ENCODE measurements at places on chromosomes 5 and 9. TPM values are rescaled to one million over a fixed set of nuclear protein-coding genes. Genes with fewer than 3 reads are reported as not detected.
A peak's percentile ranks its signal among the peaks of the same experiment; 100 is the strongest.

The QRFP gene
- total RNA-seq = not detected

The VCAN gene
- 7.8 TPM for total RNA-seq

The LCN2 gene
- 48.4 TPM for total RNA-seq

The ERCC6L2 gene
- total RNA-seq = 47.2 TPM

The SUSD3 gene
- total RNA-seq = not detected

The SRA1 gene
- 48.5 TPM for total RNA-seq

The SPINK1 gene
- 1.1 TPM for total RNA-seq

The LPAR1 gene
- 16.8 TPM for total RNA-seq

The RORB gene
- under 0.01 TPM for total RNA-seq

The OBP2B gene
- total RNA-seq = not detected

The MSX2 gene
- total RNA-seq = not detected

The IFNB1 gene
- total RNA-seq = 0.26 TPM

DNA sequence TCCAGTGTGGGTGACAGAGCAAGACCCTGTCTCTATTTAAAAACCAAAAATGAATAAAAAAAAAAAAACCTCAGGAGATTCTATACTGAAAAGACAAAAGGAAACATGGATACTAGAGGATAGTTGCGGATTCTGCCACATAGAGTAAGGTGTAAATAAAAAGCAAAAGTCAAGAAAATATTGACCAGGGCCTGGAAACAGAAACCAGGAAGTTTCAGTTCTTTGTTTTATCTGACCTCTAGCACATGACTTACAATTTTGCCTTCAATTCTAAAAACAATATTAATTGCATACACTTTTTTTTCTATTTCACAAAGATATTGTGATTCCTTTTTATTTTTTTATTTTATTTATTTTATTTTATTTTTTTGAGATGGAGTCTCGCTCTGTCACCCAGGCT, 96.2 kb upstream of the NMUR2 start:
- DNase-seq = no peak

DNA sequence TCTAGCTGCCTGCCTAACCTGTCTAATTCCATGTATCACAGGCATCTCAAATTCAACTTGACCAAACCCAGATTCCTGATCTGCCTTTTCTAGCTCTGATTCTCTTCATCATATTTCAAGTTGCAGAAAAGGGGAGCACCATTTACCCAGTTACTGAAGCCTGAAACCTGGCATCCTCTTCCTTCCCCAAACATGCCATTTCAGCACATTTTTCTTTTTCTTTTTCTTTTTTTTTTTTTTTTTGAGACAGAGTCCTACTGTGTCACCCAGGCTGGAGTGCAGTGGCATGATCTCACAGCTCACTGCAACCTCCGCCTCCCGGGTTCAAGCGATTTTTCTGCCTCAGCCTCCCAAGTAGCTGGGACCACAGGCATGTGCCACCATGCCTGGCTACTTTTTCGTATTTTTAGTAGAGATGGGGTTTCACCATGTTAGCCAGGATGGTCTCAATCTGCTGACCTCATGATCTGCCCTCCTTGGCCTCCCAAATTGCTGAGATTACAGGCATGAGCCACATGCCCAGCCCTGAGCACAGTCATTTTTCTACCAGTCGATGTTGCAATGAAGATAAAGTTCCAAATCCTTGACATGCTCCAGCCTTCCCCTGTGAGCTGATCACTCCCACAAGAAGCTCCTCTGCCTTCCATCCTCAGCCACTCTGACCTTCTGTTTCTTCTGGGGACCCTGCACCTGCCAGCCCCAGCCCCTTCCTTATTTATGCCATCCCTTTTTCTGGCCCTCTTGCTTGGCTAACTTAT, 32.2 kb downstream of the ACER2 start:
- no peak for DNase-seq

GRCh38 chr9:83284746-83285145, 221.8 kb upstream of the RASEF start:
- no peak for DNase-seq

GRCh38 chr9:73807952-73808351, 656.3 kb downstream of the ANXA1 start:
- peak; percentile 16 for DNase-seq

DNA sequence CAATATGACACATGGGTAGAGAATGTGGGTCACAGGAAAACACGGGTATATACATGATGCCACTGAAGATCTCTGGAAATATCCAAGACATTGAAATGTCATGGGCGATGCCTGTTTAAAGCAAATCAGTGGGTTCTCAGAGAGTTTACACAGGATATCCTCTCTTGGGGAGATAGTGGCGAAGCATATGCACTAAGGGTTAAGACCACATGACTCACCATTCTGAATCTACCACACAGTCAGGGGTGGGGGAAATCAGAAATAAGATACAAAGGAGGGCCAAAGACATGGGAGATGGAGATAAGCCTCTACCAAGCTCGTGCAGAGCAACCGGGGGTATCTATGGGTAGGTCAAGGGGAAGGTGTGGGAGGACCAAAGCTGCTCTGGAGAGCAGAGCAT, 58.8 kb downstream of the SH3PXD2B start:
- DNase-seq = no peak

- DNase-seq = no peak
Observed at GRCh38 chr5:40386289-40386688, 293.4 kb upstream of the PTGER4 start.

DNA sequence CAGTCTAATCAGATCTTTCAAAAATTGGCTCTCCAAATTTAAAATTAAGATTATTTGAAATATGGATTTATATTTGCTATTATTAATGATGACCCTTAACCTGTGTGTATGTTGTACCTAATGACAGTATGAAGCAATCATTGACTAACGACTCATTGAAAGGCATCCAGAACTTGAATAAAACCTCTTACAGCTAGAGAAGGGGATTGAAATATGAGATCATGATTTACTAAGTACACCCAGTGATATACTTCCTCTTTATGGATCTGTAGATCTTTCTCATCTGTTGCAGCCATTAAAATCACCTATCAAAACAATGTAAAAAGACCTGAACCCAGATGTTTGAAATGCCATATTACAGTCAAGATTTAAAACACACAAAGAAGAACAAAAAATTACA, 126.5 kb downstream of the RPS23 start:
- peak; percentile 46 for DNase-seq

DNA sequence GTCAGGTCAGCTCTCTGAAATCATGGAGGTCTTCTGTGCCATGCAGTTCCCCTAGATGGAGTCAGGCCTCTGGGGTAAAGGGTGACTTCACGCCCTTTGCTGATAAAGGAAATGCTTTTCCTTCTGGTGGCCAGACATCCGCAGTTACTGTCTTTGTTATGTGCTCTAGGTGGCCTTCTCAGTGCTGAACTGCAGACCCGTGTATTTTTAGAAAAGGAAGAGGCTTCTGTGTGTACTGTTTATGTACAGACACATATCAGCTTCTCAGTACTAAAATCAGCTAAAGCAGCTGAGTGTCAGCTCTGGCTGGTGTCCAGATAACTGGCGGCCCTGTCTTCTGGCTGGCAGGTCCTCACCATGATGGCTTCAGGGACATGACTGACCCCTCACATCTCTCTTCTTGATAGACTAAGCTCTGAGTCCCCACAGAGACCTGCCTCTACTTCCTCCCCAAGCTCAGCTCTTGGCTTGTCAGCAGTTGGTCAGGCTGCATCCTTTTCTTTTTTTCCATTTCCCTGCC, 75.3 kb downstream of the ARHGAP26 start:
- no peak for DNase-seq

- no peak for DNase-seq
Observed at GRCh38 chr5:179237770-179238627, 107.3 kb downstream of the ADAMTS2 start.

GRCh38 chr5:155699385-155699784, 627.6 kb upstream of the SGCD start:
- DNase-seq = no peak

GRCh38 chr9:11558043-11558442, 945.2 kb upstream of the PTPRD start:
- DNase-seq = no peak

- DNase-seq = peak; percentile 71
Observed at GRCh38 chr9:76810377-76810957, 46.2 kb downstream of the PCA3 start.

- no peak for DNase-seq
Observed at GRCh38 chr9:123455187-123455586, 99.2 kb downstream of the CRB2 start.

DNA sequence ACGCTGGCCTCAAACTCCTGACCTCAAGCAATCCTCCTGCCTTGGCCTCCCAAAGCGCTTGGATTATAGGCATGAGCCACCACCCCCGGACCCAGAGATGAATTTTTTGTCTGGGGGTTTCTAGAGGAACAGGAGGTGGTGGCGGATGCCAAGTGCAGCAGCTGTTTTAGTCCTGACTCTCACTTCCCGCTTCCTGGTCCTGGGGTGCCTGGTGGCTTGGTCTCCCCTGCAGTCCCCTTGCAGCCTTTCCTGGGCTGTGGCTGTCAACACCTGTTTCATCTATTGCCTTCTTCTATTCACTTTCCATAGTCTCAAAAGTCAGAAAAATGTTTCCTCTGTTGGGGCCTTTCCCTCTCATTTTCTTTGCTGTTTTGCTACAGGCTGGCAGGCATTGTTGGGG, 6.5 kb upstream of the NHP2 start:
- DNase-seq = no peak

DNA sequence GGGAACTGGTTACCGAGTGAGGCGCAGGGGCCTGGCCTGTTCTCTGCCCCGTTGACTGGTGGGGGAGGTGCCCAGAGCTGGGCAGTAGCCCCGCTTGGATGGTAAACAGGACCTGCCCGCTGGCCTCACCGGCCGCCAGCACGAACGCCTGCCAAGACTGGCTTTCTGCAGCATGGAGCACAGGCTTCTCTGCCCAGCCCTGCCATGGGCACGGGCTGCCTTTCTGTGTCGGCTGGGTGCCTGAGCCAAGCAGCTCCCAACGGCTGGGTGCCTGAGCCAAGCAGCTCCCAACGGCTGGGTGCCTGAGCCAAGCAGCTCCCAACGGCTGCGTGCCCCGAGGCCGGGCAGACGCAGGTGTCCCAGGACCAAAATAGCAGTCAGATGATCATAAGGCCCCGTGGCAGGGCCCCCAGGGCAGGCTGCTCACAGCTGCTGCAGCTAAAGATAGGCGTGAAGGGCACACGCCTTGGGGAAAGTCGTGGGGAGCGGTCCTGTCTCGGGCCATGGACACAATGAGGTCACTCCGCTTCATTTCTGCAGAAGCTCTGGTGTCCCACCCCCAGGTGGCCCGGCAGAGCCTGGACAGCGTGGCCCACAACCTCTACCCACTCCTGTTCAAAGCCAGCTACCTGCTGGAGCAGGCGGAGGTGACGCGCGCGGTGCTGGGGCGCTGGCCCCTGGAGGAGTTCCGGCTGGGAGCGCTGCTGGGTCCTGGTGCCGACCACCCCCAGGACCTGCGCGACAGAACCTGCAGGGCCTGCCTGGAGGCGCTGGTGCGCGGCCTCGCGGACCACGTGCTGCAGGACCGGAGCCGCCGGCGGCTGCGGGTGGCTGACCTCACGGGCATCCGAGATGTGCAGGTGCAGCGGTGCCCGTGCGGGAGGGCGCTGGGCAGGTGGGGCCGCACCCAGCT, at the start of gene LRRC14B:
LRRC14B (plus strand) TSS at position 460 of the 913 bp plus-strand sequence; CDS start at position 504, 44 bp downstream.
- no peak for DNase-seq

DNA sequence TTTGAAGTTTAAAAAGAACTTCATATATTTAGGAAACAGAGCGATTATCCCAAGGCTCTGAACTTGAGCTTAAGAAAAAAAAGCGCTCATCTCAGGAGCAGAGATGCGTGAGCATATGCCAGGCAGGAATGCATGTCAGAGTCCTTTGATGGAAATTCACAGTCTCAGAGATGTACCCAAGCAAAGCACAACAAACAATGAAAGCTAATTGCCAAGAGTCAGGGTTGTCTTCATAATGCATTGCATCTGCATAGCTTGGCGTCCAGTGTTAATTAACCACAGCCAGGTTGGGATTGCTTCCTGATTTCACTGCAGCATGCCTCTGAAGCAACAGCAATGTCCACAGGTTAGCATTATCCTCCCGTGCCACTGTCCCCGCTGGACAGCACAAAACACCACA, 907.0 kb upstream of the DMAC1 start:
- no peak for DNase-seq

DNA sequence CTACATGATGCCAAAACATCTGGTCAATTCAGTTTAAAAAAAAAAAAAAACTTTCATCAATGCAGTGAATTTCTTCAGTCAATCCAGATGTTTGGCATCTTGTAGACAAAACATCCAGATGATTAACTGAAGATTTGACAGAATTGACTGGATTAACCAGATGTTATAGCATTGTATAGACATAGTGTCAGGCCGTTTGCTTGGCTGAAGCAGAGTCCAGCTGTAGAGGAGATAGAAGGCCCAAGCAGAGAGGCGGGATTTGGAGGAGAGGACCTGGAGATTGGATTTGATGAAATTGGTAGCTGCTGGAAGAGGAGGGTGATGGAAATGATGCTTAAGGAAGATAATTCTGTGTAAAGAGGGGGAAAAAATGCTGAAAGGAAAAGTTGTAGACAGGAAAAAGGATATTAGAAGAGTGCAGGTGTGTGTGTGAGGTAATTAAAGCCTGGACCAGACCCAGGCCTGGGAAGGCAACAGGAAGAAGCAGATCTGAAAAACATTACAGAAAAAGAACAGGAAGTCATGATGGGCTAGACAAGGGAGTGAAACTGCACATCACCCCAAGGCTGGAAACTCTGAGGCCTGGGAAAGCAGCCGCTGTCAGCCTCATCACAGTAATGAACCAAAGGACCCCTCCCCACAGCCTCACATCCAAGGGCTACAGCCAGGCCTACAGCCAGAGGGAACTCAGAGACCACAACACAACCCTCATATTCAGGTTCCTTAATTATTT, 258.3 kb downstream of the CWC27 start:
- DNase-seq = no peak

- no peak for DNase-seq
Observed at GRCh38 chr5:19655627-19656026, 332.4 kb downstream of the CDH18 start.

GRCh38 chr9:13915591-13916301, 398.2 kb downstream of the NFIB start:
- peak; percentile 16 for DNase-seq

GRCh38 chr5:36777105-36777757, 99.3 kb upstream of the NIPBL start:
- DNase-seq = peak; percentile 25

GRCh38 chr5:33371660-33372059, 69.1 kb upstream of the TARS1 start:
- no peak for DNase-seq

- DNase-seq = peak; percentile 62
Observed at GRCh38 chr5:172452398-172453205, 1.7 kb downstream of the SH3PXD2B start.
